ENCODE measurements at places on chromosomes 11 and 22. TPM values are rescaled to one million over a fixed set of nuclear protein-coding genes. Genes with fewer than 3 reads are reported as not detected.

DNA sequence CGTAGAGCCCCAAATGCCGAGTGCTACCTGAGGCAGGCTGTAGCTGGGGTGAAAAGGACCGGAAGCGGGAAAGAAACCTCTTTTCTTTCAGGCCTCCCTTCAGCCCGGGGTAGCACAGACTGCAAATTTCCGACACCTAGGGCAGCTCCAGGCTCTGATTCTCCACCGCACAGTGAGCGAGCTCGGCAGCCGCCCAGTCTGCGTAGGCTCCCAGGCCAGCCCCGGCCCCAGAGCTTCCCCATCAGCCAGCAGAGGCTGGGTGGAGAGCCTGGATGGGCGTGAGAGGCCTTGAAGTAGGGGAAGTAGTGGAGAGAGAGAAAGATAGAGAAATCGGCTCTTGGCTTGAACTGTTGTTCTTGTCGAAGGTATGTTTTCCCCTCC is 9.3 kb upstream of the PAX6 start:
- no peak for DNase-seq

GRCh38 chr11:13010749-13011465 is 1.8 kb downstream of the RASSF10 start:
- no peak for DNase-seq

DNA sequence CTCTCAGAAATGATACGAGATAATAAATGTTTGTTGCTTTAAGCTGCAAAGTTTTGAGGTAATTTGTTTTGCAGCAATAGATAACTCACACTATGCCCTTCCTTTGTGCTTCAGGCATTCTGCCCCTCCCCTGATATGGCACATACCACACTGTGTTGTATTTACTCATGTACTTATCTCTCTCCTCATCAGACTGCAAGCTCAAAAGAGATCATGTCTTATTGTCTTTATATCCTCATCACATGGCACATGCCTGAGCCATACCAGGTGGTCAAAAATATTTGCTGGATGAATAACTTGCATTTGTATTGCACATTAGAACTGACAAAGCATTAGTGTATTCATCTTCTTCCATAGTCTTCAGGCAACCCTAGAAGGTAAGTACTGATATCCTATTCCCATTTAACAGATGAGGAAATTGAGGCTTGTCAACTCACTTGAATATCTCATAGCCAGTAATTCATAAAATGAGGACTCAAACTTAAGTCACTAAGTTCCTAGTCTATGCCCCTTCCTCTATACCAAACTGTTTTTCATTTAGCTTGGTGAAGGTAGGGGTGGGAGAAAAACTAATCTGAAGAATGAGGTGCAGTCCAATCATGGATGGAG is 83.9 kb upstream of the EED start:
- no peak for DNase-seq

DNA sequence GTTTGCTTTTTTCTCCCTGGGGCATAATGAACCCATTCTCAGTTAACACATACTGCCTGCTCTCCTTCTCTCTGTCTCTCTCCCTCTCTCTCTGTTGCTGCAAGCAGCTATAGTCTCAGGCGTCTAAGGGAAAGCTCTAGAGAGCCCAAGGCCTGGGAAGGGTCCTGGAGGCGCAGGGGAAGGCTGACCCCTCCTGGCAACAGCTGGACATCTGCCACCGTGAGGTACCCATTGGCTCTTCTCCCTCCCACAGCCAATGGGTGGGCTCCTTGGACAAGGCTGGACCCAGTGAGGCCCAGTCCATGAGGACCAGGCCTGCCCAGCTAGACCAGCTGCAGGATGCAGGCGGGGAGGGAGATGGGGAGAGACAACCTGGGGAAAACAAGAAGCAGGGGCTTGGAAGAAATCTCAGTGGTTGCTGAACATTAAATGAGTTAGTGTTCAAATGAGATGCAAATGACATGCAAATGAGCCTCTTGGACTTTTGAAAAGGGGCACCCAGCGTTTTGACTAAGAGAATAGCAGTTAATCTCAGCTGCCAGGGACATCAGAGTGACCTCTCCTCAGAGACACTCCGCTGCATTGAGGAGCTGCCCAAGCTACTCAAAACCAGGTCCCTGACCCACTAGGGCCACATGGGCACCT is 349.7 kb downstream of the BUD13 start:
- DNase-seq, result no peak

DNA sequence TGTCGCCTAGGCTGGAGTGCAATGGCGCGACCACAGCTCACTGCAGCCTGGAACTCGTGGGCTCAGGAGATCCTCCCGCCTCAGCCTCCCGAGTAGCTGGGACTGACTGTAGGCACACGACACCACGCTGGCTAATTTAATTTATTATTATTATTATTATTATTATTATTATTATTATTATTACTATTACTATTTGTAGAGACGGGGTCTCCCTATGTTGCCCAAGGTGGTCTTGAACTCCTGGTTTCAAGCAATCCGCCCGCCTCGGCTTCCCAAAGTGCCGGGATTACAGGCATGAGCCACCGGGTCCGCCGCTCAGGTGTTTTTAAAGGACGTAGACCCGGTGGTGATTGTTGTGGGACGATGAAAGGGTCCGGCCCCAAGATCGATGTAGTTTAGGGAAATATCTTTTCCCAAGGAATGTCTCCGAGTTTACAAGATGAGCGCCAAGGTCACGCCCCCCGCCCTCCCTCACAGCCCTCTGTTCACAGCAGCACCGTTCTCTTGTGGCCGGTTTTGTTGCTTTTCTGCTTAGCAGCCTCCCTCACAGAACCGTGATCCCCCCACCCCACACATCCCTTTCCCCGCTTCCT is 728 bp upstream of the POGLUT3 start:
- DNase-seq, result no peak

- no peak for DNase-seq
Observed at GRCh38 chr11:64458997-64459396, 100.0 kb downstream of the RPS6KA4 start.

DNA sequence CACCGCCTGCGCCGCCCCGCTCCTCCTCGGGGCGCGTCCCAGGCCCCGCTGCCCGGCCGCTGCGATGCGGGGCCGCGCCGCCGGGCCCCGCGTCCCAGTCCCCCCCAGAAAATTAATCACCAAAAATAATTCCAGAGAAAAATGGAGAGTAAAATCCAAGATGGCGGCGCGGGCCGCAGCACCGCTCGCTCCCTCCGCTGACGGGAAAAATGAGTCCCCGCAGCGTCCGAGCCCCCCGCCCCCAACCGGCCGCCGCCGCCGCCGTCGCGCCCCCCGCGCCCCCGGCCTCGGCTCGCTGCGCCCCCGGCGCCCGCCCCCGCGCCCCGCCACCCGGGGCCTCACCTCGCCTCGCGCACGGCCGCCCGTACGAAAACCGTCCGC is at the start of gene KMT5B:
Gene KMT5B (minus strand): TSS at position 162 of the 381 bp plus-strand sequence. CDS start 23,220 bp downstream, outside the sequence.
- DNase-seq, result no peak

GRCh38 chr22:36198536-36198935 is 3.1 kb downstream of the APOL4 start:
- no peak for DNase-seq

GRCh38 chr11:69958308-69958707 is 119.8 kb upstream of the ANO1 start:
- DNase-seq, result no peak

DNA sequence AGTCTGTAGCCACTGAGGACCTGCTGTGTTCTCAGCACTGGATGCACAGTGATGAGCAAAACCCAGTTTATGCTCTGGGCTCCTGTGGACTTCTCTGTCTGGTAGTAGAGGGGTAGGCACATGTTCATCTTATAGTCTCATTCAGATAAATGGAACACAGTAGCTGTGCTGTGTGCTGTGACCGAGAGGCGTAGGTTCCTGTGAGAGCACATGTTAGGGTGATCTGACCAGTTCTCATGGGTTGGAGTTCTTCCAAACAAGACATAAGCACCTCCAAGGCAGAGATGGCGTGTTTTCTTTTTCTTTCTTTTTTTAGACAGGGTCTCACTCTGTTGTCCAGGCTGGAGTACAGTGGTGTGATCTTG is 154.8 kb upstream of the RASSF10 start:
- no peak for DNase-seq

DNA sequence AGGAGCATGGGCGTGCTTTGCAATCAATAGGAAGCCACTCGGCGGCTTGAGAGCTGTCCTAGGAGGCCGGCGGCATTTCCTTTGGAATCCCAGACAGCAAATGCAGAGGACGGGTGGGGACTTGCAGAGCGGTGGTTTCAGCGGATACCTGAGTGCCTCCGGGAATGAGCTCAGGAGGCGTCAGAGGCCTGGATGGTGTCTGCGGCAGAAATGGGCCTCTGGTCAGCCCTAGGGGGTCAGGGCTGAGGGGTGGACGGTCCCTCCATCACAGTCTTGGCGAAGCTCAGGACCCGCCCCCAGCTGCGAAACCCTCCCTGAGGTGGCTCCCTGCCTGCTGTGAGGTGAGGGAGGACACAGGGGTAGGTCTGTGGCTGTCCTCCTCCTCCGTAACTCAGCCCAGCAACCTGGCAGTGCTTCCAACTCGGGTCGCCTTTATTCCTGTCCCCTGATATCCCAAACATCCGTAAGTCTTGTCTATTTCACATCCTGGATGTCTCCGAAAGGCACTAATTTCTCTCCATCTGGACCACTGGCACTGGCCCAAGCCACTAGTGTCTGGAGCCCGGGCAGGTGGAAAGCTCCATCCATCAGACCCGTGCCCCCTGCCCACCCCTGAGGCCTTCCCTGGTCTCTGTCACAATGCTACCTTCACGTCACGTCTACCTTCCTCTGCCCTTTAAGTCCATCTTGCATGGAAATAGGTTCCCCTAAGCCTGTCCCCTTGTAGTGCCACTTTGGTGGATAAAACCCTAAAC is 686.6 kb downstream of the BRD1 start:
- DNase-seq, result no peak

- DNase-seq, result no peak
Observed at GRCh38 chr11:67379061-67380058, 6.0 kb upstream of the CLCF1 start.

GRCh38 chr11:72625691-72626413 is 48.4 kb downstream of the PDE2A start:
- peak; percentile 71 for DNase-seq

DNA sequence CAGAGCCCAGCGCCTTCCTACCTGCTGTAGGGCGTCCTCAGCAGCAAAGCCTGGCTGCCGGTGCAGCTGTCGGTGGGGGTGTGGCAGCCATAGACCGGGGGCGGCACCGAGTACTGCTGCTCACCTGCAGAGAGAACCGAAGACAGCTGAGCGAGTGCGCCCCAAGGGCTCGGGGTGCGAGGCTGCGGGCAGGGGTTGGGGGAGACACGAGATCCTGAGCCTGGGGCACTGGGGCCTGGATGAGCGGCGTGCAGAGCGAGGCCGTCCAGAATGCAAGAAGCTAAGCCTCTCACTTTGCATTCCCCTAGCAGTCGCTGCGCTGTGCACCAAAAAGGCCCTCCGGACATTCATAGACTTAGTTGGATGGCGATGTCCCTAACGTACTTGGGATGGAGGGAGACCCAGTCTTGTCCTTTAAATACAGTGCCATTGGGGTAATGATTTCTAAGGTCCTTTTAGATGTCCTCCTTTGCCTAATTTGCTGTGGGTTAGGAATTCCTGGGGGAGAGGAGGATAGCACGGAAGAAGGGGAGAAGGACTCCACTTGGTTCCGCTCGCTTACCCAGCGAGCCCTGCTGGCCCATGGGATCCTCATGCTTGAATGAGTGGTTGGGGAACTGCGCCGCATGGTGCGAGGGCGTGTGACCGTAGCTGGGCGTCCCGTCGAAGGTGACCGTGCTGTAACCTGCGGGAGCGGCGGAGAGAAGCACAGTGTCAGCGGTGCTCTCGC is 7.2 kb downstream of the WT1 start:
- DNase-seq, result no peak

GRCh38 chr22:27397954-27398342 is 403.6 kb downstream of the MN1 start:
- no peak for DNase-seq

GRCh38 chr22:47798229-47798628 is 1035.8 kb downstream of the TBC1D22A start:
- no peak for DNase-seq

DNA sequence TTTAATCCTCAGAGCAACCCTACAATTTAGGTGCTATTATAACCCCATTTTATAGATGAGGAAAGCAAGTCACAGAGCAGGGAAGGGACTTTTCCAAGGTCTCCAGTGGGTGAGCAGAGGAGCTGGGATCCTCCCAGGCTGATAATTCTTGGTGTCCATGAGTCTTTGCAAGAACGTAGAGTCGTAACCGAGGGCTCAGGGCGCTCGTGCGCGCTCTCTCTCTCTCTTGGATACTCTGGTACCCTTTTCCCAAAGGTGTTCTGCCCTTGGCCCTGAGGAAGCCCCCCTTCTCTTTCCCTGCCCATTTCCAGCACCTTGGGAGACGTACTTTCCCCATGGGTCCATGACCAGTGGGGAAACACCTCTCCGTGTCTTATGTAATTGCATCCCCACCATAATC is 5.2 kb upstream of the ZP1 start:
- no peak for DNase-seq

DNA sequence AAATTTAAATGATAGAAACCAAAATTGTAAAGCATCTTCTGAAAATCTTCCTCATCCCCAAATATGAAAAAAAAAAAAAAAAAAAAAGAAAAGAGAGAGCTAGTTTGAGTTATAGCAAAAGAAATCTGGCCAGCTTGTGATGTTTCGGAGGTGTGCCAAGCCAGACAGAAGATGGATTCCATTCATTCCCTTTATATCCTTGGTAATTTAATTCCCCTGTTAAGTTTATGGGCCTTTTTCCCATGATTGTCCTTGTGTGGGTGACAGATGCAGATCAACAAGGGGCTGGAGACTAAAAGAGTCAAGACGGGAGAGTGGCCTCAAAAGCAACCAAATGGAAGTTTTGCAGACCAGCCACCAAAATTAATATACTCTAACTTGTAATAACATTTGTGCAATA is 47.6 kb upstream of the PARVA start:
- no peak for DNase-seq

DNA sequence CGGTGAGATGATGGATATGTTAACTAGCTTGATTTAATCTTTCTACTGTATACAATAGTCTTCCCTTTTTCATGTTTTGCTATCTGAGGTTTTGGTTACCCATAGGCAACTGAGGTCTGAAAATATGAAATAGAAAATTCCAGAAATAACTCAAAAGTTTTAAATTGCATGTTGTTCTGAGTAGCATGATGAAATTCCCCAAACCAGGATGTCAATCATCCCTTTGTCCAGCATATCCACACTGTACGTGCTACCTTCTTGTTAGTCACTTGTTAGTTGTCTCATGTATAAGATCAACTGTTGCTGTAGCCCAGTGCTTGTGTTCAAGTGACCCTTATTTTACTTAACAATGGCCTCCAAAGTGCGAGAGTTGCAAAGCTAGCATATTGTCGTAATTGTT is 21.2 kb upstream of the OR10W1 start:
- no peak for DNase-seq

Gene MN1
- 2.2 TPM for polyA plus RNA-seq

Gene SPTBN2
- 8.2 TPM for polyA plus RNA-seq

Gene MYO7A
- 5.8 TPM for polyA plus RNA-seq

Gene APOA1
- polyA plus RNA-seq, result 4.4 TPM

Gene OR52I1
- 0.12 TPM for polyA plus RNA-seq

Gene UBQLNL
- polyA plus RNA-seq, result 1.7 TPM

Gene DNAJB7
- polyA plus RNA-seq, result 1.1 TPM
